ENCODE measurements at places on chromosomes 1 and 21.

- DNase-seq: no peak
Observed at GRCh38 chr1:100950781-100951180, 54.9 kb downstream of the SLC30A7 start.

DNA sequence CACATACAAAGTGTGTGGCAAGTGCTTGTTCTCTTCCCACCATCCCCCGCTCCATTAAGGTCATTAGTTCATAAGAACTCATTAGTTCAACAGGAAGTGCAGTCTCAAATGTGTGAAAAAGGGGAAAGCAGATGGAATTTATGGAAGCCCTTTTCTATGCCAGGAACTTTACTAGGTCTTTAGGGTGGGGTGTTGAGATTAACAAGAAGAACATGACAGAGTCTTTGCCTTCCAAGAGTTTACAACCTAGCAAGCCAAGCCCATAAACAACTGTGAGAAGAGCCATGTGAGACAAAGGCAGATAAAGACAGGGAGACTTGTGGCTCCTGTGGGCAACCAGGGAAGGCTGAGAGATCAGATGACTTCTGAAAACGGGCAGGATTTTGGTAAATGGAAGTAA lies 21.4 kb downstream of the PLEKHA6 start:
- no peak for DNase-seq

- DNase-seq: no peak
Observed at GRCh38 chr1:215282557-215282956, 200.0 kb downstream of the KCNK2 start.

- DNase-seq: peak; percentile 18
Observed at GRCh38 chr1:180611016-180611930, 20.5 kb upstream of the XPR1 start.

DNA sequence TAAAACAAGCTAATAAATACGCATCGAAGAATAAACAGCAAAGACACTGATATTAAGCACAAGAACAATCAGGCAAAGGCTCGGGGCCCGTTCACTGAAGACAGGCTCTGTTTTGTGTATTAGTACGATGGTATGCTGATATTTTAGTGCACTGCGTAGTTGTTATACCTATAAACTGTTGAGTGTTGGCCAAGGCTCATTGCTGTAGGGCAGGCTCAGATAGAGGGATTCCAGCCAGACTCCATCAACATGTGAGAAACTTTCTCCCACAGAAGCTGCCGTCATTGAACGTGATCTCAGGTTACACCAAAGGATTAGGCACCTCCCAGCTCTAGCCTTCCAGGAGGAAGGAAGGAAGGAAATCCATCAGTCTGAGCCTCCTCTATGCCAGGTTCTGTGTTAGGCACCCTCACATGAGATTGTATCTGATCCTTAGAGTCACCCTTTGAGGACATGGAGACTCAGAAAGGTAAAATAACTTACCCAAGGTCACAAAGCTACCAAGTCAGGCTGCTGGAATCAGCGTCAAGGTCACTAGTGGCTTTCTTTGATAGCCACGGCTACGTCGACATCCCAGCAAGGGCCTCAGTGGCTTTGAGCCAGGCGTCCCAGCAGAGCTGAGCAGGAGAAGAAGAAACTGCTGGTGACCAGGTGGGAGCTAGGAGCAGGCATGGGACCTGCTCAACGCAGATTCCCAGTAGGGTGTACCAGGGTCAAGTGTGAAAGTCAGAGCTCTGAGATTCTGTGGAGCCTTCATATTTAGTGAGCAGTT lies 14.8 kb downstream of the BCAR3 start:
- peak; percentile 27 for DNase-seq

- DNase-seq: no peak
Observed at GRCh38 chr1:31511848-31512615, 64.3 kb upstream of the TINAGL1 start.

GRCh38 chr1:20399606-20400180 lies 86.3 kb downstream of the CAMK2N1 start:
- no peak for DNase-seq

GRCh38 chr1:43002116-43002515 lies 43.4 kb upstream of the SLC2A1 start:
- DNase-seq: no peak

GRCh38 chr1:69991644-69992043 lies 213.7 kb downstream of the LRRC40 start:
- no peak for DNase-seq

DNA sequence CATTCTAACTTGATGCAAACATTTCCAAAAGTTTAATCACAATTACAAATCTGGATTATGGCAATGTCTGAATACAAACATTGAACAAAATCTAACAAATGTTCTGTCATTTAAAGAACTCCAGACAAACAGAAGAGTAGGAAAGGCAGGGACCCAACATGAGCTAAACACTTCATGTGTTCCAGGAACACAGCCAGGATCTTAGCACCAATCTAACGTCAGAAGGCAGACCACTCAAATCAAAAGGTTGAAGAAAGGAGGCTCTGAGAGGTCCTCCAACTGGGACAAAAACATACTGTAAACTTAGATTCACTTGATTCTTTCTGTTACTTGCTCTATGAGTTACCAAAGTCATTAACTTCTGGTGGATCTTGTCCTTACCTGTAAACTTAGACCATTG lies 374.0 kb downstream of the NEGR1 start:
- DNase-seq: no peak

DNA sequence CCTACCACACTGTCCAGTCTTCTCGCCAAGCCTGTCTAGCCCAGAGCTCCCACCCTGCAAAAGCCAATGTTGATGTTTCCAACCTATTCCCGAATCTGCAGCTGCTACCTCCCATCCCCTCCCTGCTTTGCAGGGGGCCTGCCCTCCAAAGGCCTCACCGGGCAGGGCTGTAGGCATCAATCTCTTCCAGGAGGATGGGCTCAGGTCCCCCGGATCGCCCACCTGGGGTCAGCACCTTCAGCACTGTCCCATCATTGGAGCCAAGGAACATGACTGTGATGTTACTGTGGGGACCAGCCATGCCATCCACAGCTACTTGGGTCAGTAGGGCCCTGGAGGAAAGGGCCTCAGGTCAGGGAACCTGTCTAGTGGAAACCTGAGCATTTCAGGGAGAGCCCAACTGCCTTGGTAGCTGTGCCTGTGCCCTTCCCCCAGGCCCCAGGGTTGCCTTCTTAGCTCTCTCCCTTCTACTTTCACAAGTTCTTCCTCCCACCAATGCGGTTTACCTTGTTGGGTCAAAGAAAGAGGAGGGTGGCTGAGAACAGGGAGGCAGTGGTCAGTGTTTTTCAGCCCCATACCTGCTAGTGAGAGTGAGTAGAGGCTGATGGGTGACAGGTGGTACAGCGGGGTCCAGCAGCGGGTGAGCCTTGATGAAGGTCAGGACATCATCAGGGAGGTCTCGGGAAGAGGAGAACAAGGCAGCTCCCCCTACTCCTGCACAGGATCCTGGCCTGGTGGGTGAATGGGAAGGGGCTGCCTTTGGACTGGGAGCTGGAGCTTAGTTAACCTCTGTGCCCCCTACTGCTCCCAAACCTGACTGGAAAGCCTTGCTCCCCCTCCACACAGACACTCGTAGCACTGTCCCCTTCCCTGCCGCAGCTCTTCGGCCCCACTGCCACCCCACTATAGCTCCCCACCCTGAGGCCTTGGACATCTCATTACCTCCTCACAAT lies 10.7 kb downstream of the SEMA6C start:
- no peak for DNase-seq

GRCh38 chr1:63980740-63981407 lies 207.1 kb downstream of the ROR1 start:
- DNase-seq: no peak

DNA sequence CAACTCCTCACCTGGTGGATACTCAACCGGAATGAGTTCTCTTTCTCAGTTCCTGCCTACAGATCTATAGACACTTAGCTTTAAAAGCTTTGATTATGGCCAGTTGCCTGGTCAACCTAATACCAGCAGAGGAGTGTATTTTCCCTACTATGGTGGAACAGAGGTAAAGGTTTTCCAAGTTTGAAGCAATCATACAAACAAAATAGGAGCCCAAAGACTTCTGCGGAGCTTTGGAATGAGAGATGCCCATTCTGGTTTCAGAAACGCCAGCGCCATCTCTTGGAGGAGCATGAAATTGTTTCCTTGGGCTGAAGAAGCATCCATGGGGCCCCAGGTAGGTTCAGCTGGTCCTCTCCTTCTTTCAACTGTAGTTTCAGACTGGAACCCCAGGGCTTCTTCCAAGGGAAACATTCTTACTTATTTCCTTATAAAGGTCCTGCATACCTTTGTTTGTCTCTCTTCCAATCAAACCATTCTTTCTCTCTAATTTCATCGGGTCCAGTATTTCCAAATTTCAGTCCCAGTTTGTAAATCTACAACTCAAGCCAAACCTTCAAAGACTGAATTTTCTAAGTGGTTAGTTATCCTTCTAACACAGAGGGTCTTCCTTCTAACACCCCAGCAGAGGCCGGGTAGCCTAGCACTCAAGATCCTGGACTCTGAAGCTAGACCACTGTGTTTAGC lies 95.9 kb downstream of the KCNJ15 start:
- DNase-seq: peak; percentile 26

GRCh38 chr1:17696417-17697301 lies 58.5 kb upstream of the ACTL8 start:
- DNase-seq: peak; percentile 37

DNA sequence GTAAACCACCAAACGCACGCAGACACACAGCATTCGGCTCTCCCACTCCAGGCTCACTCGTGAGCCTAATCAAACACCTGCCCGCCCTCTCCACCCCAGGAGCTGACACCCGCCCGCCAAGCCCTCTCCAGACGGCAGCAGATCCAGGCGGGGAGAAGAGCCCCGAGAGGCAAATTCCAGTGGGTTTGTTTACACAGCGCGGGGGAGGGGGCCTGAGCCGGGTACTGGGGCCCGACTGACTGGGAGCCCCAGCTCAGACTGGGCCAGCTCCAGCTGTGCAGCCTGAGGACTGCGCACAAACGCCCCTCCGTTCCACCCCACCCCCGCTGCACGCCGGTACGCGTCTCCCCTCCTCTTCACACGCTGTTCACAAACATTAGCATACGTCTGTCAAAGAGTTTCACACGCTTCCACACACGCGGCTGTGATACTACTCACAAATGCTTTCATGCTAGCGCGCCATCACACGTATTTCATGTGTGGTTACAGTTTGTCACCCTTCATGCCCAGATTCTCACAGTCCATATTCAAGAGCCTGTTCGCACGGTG lies 1.0 kb upstream of the EFNA1 start:
- peak; percentile 28 for DNase-seq

GRCh38 chr1:60342569-60342968 lies 269.0 kb upstream of the C1orf87 start:
- no peak for DNase-seq

DNA sequence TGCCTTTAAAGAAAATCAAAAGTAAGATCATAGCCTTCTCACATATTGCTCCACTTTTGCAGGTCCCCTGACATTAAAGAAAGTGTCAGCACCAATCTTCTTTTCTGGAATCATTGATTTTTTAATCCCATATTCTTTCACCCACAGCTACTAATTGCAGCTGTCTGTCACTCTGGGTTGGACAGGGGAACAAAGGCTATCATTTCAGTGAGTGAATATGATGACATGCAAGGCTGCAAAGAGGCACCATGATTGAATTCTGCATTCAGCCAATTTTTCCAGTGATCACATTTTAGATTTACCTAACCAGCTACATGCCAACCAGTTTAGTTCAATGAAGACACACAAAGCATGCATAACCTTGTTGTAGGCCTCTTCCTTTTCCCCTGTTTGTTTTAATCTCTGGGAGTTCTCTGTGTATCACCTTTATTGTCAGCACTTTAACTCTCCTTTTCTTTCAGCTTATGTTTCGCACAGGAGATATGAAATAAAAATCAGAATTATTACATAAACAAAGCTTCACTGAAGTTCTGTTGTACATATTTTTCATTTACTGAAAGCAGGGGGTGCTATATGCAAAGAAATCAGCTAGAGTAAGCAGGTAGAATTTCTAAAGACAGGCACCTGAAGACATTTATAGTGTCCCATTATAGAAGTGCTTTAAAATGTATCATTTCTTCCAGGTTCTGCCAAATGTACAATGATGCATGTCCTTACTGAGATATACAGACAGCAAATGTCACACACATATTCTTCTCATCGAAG lies 584.8 kb downstream of the PLA2G4A start:
- DNase-seq: no peak

DNA sequence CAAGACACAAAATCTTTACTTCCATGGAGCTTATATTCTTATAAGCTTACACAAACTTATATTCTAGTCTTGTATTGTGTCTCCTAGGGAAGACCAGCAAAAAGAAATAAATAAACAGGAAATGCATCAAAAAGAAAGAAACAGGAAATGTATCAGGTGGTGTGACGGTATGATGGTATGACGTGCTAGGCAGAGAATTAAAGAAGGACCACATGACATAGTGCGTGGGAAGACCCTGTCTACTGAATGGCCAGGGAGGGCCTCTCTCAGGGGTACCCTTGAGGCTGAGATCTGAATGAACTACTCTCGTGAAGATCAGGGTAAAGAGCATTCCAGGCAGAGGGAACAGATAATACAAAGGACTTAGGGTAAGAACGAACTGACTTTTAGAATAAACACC lies 15.6 kb upstream of the WDR26 start:
- DNase-seq: no peak

DNA sequence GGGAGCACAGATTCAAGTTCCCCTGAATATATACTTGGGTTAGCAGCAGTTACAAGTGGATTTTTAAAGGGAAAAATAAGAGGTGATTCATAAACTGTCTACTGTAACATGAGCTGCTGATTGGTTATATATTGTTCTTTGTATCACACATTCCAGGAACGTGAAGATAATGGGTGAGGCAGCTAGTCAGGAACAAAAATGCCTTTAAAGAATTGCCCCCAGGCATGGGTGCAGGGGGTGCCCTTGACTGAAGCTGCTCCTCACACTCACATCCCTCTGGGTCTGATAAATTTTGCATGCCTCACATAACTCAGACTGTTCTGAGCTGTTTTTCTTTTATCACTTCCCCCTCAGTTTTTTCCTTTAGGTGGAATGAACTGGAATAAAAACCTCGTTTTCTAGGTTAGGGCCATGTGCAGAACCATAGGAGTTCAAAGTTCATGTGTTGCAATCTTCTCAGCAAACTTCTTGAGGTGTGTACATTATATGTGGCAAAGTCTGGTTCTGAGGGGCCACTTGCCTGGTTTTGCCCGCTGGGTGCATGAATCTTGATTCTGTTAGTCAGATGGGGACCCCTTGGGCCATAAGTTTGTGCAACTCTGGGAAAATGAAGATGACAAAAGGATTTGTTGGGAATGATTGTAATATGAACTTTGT lies 21.1 kb downstream of the TBX19 start:
- DNase-seq: no peak

GRCh38 chr1:147213271-147213670 lies 11.9 kb downstream of the FMO5 start:
- DNase-seq: no peak
